ENCODE measurements at places on chromosomes 4 and X.

DNA sequence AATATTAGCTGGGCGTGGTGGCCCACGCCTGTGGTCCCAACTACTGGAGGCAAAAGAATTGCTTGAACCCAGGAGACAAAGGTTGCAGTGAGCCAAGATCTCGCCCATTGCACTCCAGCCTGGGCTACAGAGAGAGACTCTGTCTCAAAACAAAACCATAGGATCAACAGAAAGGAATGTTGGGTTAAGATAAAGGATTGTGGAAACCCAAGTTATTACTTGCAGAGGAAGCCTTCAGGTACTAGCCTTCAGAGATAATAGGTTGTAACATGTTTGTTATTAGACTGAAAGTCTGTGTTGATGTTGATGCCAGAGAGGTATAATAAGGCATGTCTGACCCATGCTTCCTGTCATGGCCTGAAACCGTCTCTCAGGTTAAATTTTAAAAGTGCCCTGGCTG is 16.9 kb downstream of the SSX5 start:
- DNase-seq, result no peak

DNA sequence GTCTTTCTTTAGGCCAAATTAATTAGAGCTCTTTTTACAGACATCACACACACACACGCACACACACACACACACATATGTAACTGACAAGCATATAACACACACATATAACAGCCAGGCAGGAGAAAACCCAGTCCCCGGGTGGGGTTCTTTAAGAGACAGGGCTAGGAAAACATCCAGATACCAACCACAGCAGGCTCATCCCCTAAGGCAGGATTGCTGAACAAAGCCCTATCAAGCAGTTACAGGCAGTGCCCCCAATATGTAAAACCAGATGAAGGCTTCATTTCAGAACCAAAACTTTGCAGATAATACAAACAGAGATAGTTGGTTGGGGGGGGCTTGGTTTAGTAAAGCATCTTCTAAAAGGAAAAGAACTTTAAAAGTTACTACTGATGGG is 18.0 kb upstream of the FAM47E start:
- DNase-seq, result no peak

DNA sequence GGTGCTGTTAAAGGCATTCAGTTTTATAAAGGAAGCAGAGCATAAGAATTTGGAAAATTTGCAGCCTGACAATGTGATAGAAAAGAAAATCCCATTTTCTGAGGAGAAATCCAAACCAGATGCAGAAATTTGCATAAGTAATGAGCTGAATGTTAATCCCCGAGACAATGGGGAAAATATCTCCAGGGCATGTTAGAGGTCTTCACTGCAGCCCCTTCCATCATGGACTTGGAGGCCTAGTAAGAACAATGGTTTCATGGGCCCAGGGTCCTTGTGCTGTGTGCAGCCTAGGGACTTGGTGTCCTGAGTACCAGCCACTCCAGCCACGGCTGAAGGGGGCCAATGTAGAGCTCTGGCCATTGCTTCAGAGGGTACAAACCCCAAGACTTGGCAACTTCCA is 542.7 kb upstream of the NR3C2 start:
- no peak for DNase-seq

GRCh38 chr4:153466949-153467896 is 1.1 kb downstream of the TMEM131L start:
- DNase-seq, result peak; percentile 63

- DNase-seq, result no peak
Measured at GRCh38 chrX:43573441-43574015, 82.6 kb upstream of the MAOA start.

DNA sequence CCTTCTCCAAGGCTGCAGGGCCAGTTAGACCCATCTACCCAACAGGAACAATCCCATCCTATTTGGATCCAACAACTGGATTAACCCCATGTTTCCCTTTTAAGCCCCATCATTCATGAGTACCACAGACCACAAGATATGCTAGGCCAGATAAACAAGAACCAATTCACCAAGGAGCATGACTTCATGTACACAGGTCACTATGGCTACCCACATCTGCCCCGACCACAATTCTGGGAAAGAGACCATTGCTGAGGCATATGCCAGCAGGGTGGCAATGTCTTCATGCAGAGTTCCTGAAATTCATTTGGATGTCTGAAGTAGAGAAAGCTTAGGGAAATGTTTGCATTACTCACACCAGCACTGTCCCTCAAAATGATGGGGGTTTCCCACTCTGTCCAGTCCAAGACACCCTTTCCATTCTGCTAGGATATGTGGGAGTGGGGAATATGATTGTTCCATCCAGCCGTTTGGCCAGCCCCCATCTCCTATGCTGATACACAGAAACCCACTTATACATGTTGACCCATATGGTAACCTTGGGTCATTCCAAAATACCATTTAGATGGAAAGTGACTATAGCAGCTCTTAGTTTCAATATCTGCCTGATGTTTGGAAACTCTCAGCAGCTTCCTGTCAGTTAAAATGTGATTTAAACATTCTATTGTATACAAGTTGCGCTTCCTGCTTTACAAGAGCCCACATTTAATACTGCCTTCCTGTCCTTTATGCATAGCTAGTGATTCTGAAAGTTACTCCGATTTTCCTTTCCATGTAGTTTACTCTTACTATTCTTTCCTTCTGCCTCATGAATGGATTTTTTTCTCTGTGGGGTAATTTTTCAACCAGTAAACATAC is 129.0 kb downstream of the AMMECR1 start:
- DNase-seq, result no peak

- no peak for DNase-seq
Measured at GRCh38 chr4:93461541-93461940, 367.0 kb upstream of the ATOH1 start.

- no peak for DNase-seq
Measured at GRCh38 chr4:8334786-8335460, 65.4 kb downstream of the HTRA3 start.

DNA sequence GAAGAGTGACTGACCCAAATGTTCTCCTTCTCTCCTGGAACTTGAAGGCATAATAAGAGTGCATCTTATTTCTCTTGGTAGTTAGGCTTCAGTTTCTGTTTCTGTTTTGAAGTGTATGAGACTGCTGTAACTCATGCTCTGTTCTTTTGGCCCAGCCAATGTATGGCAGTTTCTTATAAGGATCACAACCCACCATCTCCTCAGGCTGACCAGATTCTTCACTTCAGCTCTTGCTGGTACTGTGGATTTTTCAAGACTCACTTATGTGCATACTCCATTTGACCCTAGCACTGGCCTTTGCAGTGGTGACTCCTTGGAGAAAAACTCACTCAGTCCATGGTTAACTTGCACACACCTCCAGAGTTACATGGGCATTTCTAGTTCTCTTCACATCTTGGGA is 9.6 kb upstream of the YTHDC1 start:
- peak; percentile 19 for DNase-seq

GRCh38 chrX:137342969-137343368 is 223.0 kb upstream of the ZIC3 start:
- DNase-seq, result no peak

- DNase-seq, result peak; percentile 25
Measured at GRCh38 chrX:20382518-20383297, 116.0 kb upstream of the RPS6KA3 start.

GRCh38 chr4:87497578-87497977 is 31.6 kb downstream of the SPARCL1 start:
- no peak for DNase-seq

GRCh38 chrX:30610026-30610425 is 32.5 kb upstream of the TASL start:
- no peak for DNase-seq

DNA sequence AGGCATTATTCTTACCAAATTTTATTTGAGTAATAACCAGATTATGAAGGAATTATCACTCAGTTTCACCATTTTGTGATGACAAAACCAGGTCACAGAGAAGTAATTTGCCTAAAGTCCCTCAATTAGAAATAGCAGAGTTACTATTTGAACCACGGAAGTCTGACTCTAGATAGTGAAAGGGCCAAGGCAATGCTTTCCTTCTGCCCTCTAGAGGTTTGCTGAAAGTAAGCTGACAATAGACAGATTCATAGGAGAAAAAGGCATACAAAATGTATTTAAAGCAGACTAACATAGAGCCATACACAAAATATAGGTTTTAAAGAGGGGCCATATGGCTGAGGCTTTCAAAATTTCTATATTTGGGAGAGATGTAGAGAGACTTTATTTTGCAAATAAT is 43.1 kb downstream of the CXXC4 start:
- DNase-seq, result no peak

Measured in activated naive CD4-positive, alpha-beta T cell treated with anti-CD3 and anti-CD28 coated beads for 36 hours (primary cell).